ENCODE measurements at places on chromosomes 12 and 14.

- no peak for DNase-seq
Measured at GRCh38 chr12:110046451-110047187, 1.7 kb downstream of the C12orf76 start.

- no peak for DNase-seq
Measured at GRCh38 chr14:101556566-101557320, 4.6 kb upstream of the DIO3 start.

DNA sequence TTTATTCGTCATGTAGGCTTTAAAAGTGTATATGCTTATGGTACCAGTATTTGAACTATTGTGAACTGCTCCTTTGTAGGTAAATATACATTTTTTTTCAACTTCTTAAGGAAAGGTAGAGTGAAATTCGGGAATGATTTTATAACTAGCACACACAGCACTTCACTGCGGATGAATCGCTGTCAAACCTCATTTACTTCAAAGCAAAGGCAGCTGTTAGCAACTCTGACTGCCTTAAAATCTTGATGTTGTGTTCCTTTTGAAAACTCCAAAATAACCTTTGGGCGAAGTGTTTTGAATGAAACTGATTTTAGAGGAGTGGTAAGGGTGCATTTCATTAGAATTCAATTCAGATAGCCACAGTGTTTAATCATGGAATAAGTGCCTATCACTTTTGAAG is 95.8 kb downstream of the GLT1D1 start:
- DNase-seq: no peak

GRCh38 chr14:75125617-75126016 is 1.2 kb downstream of the NEK9 start:
- DNase-seq: no peak

GRCh38 chr12:56202366-56202765 is 13.1 kb upstream of the SMARCC2 start:
- DNase-seq: no peak

DNA sequence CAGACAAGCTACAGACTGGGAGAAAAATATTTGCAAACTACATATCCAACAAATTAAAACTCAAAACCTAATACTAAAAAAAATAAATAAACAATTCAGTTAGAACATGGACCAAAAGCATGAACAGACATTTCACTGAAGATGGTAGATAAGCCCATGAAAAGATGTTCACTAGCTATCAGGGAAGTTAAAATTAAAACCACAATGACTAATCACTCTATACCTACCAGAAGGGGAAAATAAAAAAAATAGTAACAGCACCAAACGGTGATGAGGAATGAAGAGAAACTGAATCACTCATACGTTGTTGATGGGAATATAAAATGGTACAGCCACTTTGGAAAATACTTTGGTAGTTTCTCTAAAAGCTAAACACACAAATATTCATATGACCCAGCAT is 31.1 kb upstream of the DHRS7 start:
- no peak for DNase-seq

DNA sequence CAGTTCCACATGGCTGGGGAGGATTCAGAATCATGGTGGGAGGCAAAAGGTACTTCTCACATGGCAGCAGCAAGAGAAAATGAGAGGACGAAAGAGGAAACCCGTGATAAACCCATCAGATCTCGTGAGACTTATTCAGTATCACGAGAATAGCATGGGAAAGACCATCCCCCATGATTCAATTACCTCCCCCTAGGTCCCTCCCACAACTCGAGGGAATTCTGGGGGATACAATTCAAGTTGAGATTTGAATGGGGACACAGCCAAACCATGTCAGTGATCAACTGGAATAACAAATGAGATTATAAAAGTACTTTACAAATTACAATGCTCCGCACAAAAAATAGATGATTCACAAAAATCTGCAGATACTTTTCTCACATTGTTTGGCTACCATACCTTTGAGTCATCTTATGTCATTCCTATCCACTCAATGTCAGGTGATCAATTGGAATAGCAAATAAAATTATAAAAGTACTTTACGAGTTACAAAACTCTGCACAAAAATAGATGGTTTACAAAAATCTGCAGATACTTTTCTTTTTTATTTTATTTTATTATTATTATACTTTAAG is 338.9 kb downstream of the C12orf50 start:
- no peak for DNase-seq

GRCh38 chr14:31886156-31886835 is 190.8 kb upstream of the ARHGAP5 start:
- no peak for DNase-seq

DNA sequence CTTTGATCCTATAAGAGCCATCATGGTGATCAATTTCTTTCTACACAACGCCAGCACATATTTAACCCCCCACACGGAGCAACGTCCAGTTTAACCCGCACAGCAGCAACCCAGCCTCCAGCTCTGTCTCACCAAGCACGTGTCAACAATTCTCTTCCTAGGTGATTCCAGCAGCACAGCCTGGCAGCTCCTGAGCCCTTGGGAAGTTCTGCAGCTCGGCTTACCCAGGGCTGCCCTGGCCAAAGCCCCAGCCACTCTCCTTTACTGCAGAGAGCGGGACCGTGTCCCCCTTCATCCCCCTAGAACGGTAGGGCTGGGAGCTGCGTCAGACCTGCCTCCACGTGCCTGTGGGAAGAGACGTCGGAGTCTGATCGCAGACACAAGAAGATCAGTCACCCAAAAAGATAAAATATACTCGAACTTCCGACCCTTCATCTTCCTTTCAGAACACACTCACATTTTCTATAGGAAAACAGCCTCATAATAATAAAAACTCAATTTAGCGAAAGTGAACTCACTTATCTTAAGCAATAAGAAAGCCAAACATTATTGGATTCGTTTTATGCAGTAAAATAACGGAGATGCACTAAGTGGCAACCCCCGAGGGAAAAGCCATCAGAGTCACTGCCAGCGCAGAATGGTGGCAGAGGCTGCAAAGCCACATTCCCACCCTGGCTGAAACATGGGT is 7.6 kb downstream of the TMEM121 start:
- DNase-seq: no peak

GRCh38 chr14:70254476-70254961 is 65.8 kb upstream of the SLC8A3 start:
- peak; percentile 61 for DNase-seq

- no peak for DNase-seq
Measured at GRCh38 chr12:95463050-95463449, 10.9 kb upstream of the METAP2 start.

- no peak for DNase-seq
Measured at GRCh38 chr12:7171854-7172253, 17.6 kb upstream of the PEX5 start.

DNA sequence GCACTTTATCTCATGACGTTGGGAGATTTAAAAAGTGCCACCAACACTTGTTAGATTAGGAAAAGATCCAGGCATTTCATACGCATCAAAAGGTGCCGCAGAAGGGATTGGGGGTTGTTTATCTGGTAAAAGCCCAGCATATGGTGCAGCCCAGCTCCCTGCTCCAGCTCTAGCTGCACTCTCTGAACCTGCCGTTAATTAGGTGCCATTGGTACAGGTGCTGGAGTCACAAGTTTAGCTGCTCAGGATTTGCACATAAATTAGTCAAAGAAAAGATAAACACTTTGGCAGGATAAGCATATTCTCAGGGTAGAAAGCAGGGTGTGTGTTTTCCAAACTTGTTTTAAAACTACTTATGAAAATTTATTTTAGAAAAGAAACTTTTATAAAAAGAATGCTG is 932.6 kb upstream of the TMEM132C start:
- no peak for DNase-seq

- DNase-seq: no peak
Measured at GRCh38 chr14:84783511-84783910, 746.4 kb upstream of the FLRT2 start.

- DNase-seq: no peak
Measured at GRCh38 chr14:67942080-67942710, 122.6 kb downstream of the RAD51B start.

GRCh38 chr12:34404377-34405285 is 382.3 kb downstream of the ALG10 start:
- DNase-seq: no peak

- no peak for DNase-seq
Measured at GRCh38 chr12:114903083-114903691, 219.2 kb upstream of the TBX3 start.

DNA sequence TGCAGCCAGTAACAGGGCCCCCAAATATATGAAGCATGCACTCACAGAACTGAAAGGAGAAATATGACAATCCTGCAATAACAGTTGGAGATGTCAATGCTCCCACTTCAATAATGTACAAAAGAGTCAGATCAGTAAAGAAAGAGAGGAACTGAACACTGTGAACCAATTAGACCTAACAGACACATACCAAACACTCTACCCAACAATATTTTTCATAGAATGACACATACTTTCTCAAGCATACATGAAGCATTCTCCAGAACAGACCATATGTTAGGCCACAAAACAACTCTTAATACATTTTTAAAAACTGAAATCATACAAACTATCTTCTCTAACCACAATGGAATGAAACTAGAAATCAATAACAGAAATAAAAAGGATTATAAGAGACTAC is 80.2 kb downstream of the ELK3 start:
- DNase-seq: no peak

DNA sequence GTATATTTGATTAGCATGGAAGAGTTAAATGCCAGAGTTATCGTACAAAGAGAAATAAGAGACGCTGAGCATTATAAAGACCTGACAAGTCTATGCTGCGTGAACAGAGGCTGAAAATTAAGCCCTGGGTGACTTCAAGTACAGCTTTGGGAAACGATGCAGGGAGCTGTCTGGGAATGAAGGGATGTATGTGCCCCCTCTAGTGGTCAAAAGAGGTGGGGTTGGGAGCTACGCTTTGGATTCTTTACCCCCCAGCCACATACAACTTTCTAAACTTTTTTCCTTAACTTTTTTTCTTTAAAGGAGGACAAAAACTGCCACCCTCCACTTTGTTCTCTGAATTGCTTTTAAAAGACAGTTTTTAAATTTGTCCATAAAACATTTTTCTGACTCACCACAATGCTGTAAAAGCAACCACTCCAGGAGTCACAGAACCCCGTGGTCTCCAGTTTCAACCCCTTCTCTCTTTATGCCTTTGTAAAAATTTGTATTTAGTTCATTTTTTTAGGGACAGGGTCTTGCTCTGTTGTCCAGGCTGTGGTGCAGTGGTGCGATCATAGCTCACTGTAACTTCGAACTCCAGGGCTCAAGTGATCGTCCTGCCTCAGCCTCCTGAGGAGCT is 59.4 kb downstream of the ZNF664 start:
- DNase-seq: peak; percentile 59

DNA sequence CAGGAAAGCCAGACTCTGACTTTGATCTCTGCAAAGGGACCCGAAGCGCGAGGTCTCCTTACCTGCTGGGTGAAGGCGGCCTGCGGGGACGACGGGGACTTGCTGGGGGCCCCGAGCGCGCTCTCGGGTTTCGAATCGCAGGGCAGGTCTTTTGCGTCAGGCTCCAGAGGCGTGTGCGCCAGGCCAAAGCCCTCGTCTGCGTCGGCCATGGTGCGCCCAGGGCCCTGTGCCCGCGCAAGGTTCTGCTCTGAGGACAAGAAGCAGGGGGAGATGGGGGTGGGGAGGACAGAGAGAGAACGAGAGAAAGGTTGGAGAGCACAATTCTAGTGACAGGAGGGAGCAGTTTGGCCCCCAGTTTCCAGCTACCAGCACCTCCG is 2.3 kb downstream of the TBX5 start:
- DNase-seq: no peak

DNA sequence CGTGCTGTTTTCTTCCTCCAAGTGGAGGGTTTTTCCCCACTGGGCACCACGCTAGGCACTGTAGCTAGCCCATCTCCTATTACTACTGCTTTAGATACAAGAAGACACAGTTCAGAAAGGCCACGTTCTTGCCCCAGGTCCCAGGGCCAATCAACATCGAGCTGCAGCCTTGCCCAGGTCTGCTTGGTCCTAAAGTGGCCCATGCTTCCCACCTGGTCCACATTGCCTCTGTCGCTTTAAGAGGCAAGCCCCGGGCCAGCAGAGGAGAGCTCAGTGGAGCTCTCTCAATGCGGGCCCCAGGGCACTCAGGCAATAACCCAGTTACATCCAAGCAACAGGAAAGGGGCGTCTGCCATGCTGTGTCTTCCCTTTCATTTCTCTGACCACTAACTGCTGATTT is 148.1 kb downstream of the CALM1 start:
- DNase-seq: no peak

DNA sequence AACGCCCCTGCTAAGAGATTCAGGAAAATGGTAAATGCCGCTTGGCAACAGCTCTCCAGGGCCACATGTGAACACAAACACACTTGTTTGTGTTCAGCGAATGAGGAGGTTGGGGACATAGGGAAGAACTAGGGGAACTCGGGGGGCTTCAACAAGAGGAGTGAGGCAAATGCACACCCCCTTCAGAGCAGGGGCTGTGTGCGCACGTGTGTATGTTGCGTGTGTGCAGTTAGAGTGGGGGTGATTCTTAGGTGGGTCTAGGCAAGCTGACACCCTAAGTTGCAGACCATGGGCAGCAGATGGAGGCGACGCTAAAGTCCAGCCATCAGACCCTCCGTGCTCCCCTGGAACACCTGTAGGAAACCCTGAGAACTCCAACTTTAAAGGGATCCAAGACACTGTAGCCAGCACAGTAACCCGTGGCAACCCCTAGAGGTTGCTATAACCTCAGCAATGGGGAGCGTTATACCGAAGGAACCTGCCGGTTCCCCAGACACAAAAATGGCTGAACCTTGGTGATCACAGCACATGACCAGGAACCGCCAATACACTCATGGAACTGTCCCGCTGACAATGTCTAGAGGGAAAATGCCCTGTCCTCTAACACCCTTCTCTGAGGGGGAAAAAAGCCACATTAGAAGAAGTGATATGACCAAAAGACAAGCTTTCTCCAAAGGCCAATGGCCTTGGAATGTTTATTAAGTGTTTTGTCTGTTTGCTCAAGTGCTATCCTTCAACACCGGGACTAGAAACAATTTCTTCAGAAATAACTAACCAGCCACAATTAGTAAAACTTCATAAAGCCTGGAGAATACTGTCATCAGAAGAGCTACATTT is 86.5 kb upstream of the CEP83 start:
- DNase-seq: peak; percentile 32

GRCh38 chr12:111126331-111126730 is 206.0 kb upstream of the MYL2 start:
- no peak for DNase-seq

DNA sequence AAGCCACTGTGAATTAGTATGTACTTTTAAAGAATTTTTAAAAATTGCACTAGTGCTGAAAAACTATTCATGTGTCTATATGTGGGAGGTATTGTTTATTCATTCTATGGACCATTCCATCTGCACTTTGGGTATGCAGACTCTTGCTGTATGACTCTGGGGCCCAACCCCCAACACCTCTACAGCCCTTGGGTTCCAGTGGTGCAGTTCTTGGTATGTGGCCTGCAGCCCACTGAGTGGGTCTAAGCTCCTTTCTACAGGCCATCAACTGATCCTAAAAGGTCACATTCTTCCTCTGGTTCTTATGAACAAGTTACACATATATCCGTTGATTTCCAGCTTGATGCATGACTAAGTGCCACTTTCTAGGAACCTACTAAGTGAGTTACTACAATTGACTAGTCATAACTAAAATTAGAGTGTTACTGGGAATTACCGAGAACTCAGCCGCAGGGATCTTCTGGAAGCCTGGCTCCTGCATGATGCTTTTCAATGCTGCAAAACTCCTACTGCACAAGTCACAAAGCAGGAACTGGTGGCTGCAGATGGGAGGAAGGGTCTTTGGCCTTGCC is 62.4 kb upstream of the MED13L start:
- DNase-seq: no peak

Measured in SHP77 (cell line).